Immature natural killer cell (primary cell): ENCODE measurements at places on chromosomes 3 and 15.

DNA sequence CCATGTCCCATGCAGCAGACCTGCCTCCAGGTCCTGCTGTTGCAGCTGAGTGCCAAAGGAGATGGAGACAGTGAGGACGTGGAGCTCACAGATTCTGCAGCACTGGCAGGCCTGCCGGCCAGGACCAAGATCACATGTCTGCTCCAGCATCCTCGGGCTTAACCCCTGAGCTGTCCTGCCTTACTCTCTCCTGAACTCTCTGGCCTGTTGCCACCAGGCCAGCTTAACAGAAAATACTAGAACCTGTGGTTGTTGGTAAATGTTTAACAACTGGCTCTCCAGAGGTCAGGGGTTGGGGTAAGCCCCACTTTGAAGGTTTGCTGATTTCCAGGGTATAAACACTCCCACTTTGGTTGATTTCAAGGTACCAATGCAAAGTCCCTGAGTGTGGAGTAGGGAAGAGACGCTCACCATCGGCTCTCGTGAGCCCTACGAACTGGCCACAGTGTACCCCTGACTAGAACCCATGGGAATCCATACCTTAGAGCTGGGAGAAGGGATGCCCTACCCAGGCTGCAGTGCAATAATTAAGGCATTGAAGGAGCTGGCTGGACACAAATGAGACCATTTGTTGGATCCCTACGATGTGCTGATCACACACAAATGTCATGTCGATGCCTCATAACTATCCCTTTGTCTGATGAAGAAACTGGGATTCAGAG is 147.9 kb downstream of the OR4M2 start:
- DNase-seq = no peak

DNA sequence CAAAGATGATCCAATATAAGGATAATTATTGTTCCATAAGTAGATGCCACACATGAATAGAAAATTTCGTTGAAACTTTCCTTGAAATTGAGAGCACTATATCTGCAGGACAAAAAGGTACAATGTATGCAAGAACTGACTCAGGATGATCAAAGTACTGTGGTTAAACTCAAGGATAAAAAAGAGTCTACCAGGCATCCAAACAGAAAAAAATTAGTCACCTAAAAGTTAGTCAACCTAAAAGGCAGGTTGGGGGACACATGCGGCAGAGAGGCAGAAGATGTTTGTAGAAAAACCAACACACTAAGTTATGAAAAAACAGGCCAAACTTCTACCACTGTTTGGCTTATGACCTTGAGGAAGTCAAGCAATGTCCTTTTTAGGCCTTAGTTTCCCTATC is 68.7 kb downstream of the GSK3B start:
- DNase-seq = no peak

GRCh38 chr3:148435534-148435933 is 262.2 kb upstream of the AGTR1 start:
- DNase-seq = no peak

GRCh38 chr3:156434921-156435320 is 120.0 kb downstream of the SSR3 start:
- DNase-seq = no peak

GRCh38 chr3:87359826-87360225 is 83.4 kb upstream of the POU1F1 start:
- DNase-seq = no peak

GRCh38 chr3:107845380-107846278 is 245.2 kb downstream of the CD47 start:
- DNase-seq = no peak

- no peak for DNase-seq
Measured at GRCh38 chr3:44236485-44236908, 5.2 kb upstream of the TOPAZ1 start.

- no peak for DNase-seq
Measured at GRCh38 chr15:45784656-45785055, 149.8 kb downstream of the SQOR start.

DNA sequence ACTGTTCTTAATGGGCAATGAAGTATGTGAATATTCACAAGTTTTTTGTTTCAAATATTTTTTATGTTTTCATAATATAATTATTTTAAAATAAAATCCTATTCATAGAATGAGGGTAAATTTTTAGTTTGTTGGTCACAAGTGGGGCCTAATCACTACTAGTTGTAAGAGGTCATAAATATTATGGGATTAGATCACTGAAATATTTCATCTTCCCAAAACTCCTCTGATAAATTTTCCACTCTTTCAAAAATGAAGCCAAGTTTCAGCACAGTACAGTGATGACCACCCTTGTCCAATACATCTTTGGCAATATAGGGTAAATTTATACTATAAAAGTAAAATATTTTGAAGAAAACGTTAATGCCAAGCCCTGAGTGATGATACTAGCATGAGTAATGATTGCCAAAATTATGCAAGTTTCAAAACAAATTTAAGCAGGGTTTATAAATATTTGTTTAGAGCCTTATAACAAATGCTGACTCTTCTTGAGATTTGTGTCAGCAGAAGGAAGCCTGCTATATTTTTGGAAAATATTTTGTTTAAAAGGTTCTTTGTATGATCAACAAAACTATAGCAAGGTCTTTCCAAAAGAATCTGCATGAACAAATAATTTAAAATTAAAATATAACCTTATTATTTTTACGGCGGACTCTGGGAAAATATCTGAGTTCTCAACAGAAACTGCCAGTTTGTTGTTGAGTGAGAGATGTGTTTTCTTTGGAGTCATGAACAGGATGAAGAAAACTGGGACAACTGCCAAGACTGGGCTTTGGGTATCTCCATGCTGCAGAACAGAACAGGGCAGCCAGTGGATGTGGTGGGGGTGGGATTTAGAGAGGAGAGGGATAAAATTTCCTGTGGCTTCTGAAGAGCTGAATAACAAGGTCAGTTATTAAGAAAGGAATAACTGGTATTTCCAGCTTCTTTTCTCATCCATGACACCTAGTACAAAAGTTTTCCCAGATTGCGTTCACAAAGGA is 17.9 kb upstream of the TM4SF1 start:
- DNase-seq = no peak

DNA sequence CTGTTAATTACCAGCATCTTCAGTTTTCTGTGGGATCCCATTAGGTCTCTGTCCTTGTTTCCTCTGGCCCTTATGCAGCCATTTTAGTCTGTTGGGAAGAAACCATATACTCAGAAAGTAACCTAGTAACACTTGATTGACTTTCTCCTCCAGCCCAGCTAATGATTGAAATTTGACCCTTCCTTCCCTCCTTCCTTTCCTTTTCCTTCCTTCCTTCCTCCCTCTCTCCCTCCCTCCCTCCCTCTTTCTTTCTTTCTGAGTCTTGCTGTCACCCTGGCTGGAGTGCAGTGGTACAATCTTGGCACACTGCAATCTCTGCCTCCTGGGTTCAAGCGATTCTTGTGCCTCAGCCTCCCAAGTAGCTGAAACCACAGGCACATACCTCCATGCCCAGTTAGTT is 5.9 kb upstream of the ZNF620 start:
- no peak for DNase-seq

DNA sequence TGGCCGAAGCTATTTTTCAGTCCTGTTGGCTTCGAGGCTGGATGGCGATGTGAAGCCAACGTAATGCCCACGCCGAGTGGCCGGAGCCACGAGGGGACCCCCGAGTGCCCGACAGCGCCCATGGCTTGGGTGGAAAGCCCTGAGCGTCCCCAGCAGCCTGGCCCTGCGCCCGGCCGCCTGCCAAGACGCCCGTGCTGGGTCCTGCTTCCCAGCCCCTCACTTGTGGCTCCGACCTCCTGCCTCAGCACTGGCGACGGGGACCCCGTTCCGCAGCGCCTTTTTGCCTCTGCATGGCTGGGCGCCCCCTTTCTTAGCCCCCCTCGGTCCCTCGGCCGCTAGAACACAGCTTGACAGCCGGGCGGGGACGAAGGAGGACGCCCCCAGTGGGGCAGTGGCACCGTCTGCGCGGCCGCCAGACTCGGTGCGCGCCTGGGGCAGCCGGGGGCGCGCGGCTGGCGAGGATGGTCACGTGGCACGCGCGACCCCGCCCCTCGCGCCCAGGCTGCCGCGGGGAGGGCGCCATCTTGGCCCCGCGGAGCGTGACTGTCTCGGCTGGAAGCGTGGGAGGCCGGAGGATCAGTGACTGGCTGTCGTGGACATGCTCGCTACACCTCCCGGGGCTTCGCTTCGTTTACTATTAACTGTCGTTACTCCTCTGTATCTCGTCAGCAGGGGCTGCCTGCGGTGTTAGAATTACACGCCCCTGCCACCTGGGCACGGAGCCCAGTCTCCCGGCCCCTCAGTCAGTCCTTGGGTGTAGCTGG is 626 bp upstream of the GPR176 start:
- peak; percentile 77 for DNase-seq

DNA sequence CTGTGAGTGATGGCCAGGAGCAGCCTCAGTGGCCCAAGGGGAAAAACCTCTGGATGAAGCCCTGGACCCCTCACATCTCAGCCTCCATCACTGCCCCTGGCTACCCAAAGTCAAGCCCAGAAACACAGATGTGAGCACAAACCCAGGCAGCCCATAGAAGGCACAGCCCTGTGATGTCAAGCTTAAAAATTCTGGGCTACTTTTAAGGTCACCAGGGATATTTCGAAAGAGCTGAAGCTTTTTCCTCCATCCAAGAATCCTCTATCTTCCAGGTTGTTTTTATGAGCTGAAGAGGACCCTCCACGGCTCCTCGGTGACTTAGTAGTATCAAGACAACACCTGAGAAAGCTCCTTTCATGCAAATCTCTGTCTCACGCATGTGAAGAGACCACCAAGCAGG is 11.5 kb downstream of the LIPC start:
- no peak for DNase-seq

DNA sequence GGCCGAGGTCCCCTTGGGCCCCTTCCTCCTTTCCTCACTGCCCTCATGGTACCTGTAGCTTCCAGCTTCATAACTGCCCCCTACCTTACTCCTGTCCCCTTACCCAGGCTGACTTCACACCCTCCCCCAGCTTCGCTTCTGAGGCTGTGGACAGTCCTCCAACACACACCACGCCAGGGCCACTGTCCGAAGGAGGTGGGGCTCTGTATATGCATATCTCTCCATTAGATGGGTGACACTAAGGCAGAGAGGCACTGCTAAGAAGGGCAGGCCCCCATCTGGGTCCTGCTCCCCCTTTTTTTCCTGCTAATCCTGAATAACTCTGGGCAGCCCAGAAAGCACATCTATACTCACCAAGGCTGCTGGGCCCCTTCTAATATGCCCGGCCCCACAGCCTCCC is 1.0 kb upstream of the COL7A1 start:
- no peak for DNase-seq

- no peak for DNase-seq
Measured at GRCh38 chr15:35450492-35450891, 95.5 kb downstream of the DPH6 start.

GRCh38 chr3:195076981-195077610 is 193.9 kb downstream of the XXYLT1 start:
- DNase-seq = no peak

DNA sequence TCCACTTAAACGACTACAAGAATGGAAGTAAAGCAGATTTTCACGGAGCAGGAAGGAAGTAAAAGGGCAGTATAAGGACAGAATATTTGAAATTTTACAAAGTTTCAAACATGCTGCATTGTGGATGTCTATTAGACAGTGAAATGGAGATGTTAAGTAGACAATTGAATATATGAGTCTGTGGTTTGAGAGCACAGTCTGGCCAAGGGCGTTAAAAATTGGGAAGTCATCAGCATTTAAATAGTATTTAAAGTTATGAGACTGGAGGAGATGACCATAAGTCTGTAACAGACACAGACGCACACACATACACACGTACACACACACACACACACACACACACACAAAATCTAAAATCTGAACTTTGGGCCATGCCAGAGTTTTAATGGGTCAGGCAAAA is 935.9 kb downstream of the EPHA3 start:
- DNase-seq = no peak

- DNase-seq = no peak
Measured at GRCh38 chr3:25583343-25583742, 81.4 kb downstream of the TOP2B start.

DNA sequence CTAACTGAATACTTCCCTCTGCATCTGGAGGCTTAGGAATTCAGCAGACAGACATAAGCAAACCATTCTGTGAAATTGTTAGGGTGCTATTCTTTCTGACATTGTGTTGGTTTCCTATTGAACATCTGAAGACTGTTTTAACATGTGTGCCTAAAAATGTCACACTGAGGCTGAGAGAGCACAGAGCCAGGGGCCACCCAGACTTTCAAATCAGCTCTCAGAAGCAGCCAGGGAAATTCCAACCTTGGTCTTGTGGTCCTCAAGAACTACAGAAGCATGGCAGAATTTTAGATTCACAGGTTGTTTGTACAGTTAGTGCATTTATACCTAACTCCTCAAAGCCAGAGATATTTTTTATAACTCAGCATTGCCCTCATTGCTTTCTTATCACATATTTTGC is 929.2 kb upstream of the CFAP20DC start:
- DNase-seq = peak; percentile 16

- DNase-seq = no peak
Measured at GRCh38 chr3:110180733-110181132, 843.4 kb upstream of the DPPA4 start.
